ENCODE measurements at places on chromosomes 12 and 14.

GRCh38 chr14:72920008-72920407 is 6.3 kb upstream of the DCAF4 start:
- no peak for DNase-seq

GRCh38 chr14:38505973-38506249 is 250.0 kb upstream of the CLEC14A start:
- DNase-seq: no peak

DNA sequence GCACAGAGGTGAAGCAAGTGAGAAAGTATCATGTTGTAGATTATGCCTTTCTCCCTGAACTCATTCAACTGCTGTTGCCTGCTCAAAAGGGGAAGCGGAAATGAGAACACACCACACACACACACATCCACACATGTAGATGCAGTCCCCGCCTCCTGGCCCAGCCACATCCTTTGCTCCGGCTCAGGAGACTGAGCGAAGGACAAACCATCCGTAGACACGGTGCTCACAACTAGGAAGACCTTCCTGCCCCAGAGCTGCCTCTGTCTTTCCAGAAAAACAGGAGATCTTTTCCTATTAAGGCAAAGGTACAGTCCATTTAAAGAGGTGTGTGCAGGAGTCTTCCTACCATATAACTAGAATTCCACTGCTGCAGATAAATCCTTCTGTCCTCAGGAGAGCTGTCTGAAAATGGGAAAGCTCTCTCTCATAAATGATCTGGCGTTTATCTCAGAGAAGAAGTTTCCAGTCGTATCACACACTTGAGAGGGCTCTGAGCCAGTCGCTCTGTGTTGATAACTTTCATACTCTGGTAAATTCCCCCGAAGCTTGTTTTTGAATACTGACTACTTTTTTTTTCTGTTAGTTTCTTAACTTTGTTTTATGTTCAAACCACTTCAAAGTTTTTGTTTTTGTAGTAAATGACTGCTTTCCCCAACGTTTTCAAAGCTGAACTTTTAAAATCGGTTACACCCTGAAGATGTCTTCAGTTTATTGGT is at the start of gene TESPA1:
TESPA1 (minus strand) TSS at position 105 of the 719 bp plus-strand sequence. CDS start 10,200 bp downstream, outside the sequence.
- peak; percentile 71 for DNase-seq

- DNase-seq: no peak
Observed at GRCh38 chr12:45203767-45204166, 12.1 kb upstream of the ANO6 start.

DNA sequence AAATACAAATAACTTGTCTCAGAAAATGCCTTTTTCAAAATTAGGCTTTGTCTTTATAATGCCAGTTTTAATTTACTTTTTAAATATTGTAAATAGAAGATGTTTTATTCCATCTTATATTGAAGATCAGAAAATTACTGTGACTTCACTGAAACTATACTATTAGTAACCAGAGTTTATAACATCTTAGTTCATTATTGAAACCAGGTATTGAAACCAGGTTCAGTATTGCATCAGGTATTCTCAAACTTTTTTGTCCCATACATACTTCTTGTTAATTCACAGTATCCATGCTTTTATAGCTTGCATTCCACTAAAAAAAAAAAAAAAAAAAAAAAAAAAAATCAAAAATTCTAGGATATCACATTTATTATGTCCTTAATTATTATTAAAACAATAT is 227.5 kb downstream of the GXYLT1 start:
- DNase-seq: no peak

GRCh38 chr14:38774162-38774561 is 328.9 kb downstream of the SEC23A start:
- DNase-seq: no peak

DNA sequence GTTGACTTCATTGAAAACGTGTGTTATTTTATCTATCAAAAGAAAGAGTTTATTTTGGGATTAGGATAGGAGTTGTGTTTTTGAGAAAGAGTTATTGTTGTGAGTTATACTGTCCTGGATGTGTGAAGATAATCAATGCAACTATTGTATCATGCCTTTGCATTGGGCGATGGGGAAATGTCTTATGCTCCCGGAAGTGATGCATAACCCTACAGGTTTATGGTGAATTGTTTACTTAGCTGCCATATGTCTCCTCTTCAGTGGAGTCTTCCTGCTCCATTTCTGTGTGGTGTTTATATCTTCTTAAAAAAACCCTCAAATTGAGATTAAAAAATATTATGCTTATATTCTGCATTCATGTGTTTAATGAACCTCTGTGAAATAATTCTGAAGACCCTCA is 6.5 kb downstream of the PDE3A start:
- DNase-seq: no peak

DNA sequence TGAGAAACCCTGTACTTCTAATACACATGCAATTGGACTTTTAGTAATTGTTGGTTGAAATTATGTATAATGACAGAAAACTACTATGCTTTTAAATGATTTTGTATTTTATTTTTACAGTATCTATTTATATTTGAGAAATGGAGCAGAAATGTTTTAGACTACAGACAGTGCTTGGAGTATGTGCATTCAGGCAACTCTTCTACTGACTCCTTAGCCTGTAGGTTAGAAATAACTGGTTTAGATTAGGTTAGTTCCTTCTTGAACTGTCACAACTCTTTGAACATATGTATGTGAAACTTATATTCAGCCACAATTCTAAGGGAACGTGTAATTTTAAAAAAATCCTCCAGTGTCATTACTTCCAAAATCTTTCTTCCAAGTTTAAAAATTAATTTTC is 1.7 kb downstream of the FGFR1OP2 start:
- DNase-seq: no peak

- DNase-seq: no peak
Observed at GRCh38 chr12:3698218-3698974, 54.5 kb downstream of the CRACR2A start.

GRCh38 chr14:64857979-64858744 is 21.5 kb downstream of the SPTB start:
- no peak for DNase-seq

- no peak for DNase-seq
Observed at GRCh38 chr14:77882636-77883035, 82.7 kb downstream of the ADCK1 start.

- DNase-seq: no peak
Observed at GRCh38 chr12:104955703-104956102, 2.4 kb downstream of the SLC41A2 start.

GRCh38 chr14:102370305-102370809 is 7.6 kb downstream of the TECPR2 start:
- no peak for DNase-seq

GRCh38 chr12:117080661-117081144 is 18.5 kb downstream of the TESC start:
- no peak for DNase-seq

- no peak for DNase-seq
Observed at GRCh38 chr12:27998658-27999057, 26.1 kb upstream of the PTHLH start.

GRCh38 chr14:75310295-75311111 is 31.9 kb downstream of the FOS start:
- DNase-seq: no peak

- no peak for DNase-seq
Observed at GRCh38 chr12:27057543-27057942, 24.8 kb downstream of the C12orf71 start.

GRCh38 chr12:58419196-58419760 is 477.9 kb downstream of the ATP23 start:
- no peak for DNase-seq

GRCh38 chr14:93655078-93655750 is 133.1 kb downstream of the PRIMA1 start:
- DNase-seq: no peak

GRCh38 chr12:123071857-123072256 is 79.0 kb downstream of the PITPNM2 start:
- no peak for DNase-seq

- no peak for DNase-seq
Observed at GRCh38 chr12:103558879-103559278, 28.2 kb upstream of the STAB2 start.

DNA sequence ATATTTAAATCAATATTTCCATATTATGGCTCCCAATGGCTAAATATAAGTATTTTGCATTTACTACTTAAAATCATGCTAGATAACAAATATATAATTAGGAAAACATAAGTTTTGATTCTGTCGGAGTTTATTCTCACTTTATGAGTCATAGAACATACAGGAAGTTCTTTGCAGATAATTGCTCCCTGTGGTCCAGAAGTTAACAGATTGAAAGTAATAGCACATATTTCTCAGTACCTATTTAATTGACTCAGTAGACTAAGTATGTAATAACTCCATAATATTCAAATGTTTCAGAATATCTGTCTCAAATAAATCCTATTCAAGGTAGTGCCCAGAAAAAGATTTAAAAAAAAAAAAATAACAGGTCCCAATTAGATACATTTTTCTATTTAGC is 806.0 kb upstream of the ATXN7L3B start:
- DNase-seq: no peak

- DNase-seq: no peak
Observed at GRCh38 chr14:21055432-21056117, 2.0 kb upstream of the RNASE8 start.

DNA sequence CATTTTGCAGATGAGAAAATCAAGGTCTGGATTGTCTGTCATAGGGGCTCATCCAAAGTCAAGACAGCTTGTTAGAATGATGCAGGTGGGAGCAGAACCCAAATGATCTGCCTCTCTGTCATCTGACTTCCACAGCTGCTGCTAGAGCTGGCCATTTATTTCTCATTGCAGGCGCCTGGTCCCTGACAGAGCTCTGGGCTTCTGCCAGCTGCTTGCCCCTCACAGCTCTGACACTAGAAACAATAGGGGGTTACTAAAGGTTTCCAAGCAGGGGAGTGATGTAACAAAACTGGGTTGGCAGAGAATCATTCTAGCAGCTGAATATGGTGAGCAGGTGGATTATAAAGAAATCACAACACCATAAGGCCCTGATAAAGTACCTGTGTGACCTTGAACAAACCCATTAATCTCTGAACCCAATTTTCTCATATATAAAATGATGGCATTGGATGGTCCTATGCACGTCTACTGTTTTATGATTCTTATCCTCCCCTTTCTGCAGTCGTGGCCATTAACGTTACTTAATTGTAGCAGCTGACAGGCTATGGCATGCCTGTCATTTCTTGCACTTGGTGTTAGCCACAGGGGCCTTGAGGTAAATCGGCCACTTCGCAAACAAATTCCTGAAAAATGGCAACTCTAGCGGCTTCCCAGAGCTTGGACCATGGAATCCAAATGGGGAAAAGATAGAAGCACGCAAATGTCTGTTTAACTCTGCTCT is 134.6 kb downstream of the RMST start:
- no peak for DNase-seq

DNA sequence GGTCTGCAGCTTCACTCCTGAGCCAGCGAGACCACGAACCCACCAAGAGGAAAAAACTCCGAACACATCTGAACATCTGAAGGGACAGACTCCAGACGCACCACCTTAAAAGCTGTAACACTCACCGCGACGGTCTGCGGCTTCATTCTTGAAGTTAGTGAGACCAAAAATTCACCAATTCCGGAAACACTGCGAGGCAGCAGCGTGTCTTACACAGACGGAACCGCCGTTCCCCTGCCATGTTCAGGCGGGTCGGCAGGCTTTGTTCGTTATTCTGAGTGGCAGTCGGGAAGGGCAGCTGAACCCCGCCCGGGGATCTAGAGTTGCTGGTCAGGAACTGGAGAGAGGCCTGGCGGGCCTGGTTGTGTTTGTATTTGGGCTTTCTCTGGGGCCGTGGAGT is 20.3 kb upstream of the LPCAT3 start:
- no peak for DNase-seq

DNA sequence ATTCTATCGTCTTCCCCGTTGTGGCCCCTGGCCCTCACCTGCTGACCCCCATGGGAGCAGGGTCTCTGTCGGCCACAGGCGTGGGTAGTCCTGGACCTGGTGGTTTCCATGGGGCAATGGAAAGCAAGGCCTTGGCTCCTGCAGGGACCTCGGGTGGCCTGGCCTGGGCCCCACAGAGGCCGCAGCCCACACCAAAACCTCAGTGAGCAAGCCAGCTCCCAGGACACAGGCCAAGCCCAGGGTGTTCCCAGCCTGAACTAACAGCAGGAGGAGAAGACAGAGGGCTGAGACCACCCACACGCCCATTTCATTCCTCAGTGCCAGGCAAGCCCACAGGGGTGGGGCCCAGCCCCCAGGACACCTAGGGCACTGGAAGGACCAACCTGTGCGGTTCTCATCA is 16.9 kb downstream of the ABCB9 start:
- no peak for DNase-seq

GRCh38 chr12:45973526-45973925 is 16.8 kb downstream of the SCAF11 start:
- DNase-seq: no peak

DNA sequence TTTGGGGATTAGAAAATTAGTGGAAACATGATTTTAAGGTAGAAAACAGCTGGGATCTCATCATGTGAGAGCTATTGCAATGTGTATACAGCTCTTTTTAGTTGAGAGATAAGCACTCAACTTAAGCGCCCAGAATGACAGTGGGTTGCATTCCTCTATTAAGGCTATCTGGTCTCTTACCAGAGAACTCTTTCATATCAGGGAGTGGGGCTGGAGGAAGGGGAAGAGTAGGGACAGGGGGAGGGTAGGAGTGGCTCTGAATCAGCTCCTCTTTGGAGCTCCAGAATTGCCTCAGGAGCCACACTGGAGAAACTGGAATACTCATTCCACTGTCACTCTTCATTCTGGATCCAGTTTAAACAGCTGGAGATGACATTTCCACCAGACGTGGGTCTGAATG is 9.2 kb upstream of the PLEKHG3 start:
- no peak for DNase-seq

- no peak for DNase-seq
Observed at GRCh38 chr12:89618113-89618862, 90.3 kb downstream of the ATP2B1 start.

DNA sequence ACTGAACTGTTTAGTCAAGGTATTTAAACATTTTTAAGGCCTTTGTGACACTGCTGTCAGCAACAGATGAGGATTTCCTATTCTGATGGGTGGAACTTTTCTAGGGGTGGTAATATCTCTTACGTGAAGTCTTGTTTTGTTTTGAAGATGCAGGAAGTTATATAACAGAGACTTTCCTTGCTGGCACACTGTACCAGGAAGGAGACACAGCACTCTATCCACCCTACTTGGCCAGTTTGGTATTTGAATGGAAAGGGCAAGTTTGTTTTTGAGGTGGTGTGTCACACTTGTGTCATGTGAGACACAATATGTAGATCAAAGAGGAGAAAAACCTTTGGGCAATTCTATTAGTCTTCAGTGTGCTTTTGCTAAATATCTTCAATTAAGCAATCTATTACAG is 51.6 kb upstream of the SRP54 start:
- DNase-seq: no peak

- no peak for DNase-seq
Observed at GRCh38 chr12:46965880-46966279, 113.5 kb upstream of the PCED1B start.

DNA sequence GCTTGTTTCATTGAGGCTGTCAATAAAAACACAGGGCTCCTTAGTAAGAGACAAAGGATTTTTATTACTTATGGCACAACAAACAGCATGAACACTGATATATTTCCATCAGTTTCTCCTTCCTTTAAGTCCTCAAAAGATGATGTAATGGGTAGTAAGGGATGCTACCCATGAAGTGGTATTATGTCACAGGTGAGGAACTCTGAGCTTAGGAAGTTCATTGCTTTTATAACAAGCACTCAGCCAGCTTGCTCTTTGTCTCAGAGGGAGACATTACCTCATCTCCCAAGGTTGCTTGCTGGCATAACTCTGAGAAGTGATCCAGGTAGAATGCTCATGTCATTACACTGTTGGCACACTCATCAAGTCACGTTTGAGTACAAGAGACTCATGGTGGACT is 287.0 kb upstream of the OR4E1 start:
- no peak for DNase-seq
